ENCODE measurements at places on chromosomes 6 and 20.

GRCh38 chr6:75262716-75263400 lies 19.3 kb upstream of the COX7A2 start:
- no peak for DNase-seq

- DNase-seq = no peak
Observed at GRCh38 chr6:168711049-168711640, 270.2 kb downstream of the SMOC2 start.

GRCh38 chr6:169963581-169964297 lies 212.3 kb downstream of the ERMARD start:
- no peak for DNase-seq

- no peak for DNase-seq
Observed at GRCh38 chr20:15220009-15220656, 882.7 kb upstream of the FLRT3 start.

DNA sequence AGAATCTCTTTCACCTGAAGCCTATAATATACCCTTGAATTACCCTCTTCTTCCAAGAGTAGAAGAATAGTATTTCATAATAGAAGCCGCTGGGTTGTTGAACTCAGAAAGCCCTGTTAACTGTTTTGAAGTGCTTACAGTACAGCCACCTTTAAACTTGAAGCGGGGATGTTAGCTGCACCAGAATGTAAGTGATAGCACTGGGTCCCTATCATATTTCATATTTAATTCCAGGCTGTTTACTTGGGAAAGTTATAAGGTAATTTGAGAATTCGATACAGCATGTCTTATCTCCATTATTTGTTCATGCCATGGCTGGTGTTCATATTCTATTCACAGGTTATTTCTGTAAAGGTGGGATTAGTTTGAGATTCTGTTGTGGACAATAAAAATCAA lies 63.5 kb upstream of the VSTM2L start:
- DNase-seq = no peak

DNA sequence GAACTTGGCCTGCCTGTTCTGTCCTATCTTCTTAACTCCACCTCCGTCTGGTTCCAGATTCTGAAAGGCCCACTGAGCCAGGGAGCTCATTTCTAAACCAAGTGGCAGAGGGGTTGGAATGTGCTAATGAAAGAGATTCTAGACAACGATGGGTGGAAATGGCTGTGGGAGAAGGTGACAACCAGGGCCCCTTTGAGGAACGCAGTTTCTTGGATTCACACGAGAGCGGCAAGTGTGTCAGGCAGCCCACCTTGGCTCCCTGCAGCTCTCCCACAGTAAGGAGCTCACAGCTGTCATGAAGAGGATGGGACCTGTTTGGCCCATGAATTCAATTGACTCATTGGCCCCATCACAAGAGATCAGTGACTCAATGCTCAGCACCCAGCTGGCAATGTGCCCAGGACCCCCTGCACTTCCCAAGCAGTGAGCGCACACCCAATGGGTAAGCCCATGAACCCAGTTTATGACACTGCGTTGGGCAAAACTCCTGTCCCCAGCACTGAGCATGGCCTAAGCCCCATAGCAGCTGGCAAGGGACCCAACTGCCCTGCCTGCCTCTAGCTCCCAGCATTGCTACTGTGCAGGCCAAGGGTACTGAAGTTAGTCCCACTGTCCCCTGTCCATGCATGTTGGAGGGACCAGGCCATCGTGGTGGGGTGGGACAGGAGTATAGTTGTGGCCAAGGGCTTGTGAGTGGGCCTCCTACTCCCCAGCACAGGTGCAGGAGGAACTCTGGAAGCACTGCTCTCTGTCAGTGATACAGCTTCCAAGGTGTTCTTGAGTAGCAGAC lies 16.4 kb downstream of the MRPS18A start:
- DNase-seq = no peak
